ENCODE measurements at places on chromosomes 12 and 14.

GRCh38 chr12:81141217-81141616 is 63.3 kb downstream of the ACSS3 start:
- no peak for DNase-seq

DNA sequence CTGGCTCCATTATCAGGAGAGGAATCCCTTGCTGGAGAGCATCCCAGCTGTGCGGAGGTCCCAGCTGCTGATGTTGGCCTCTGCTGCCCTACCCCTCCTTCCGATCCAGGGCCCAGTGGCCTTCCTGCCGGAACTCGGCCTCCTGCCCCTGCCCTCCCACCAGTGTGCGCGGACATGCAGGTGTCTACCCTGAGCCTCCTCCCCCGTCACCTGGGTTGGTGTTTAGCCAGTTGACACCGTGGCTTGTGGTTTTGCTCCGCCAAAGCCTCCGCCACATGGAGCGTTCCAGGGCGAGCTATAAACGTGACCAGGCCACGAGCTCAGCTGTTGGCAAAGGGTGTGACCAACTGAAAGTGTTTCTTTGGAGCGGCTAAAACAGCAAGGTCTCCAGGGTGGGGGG is 1104.3 kb downstream of the BCL11B start:
- DNase-seq, result no peak

GRCh38 chr12:102571889-102572288 is 91.5 kb upstream of the IGF1 start:
- no peak for DNase-seq

GRCh38 chr14:71243697-71244096 is 336.4 kb downstream of the PCNX1 start:
- DNase-seq, result no peak

GRCh38 chr14:52950898-52951680 is at the start of gene FERMT2:
FERMT2 (minus strand) TSS chr14:52951050; CDS start chr14:52950568, 482 bp downstream.
- no peak for DNase-seq

GRCh38 chr12:121796855-121797751 is 3.6 kb upstream of the RHOF start:
- DNase-seq, result no peak

DNA sequence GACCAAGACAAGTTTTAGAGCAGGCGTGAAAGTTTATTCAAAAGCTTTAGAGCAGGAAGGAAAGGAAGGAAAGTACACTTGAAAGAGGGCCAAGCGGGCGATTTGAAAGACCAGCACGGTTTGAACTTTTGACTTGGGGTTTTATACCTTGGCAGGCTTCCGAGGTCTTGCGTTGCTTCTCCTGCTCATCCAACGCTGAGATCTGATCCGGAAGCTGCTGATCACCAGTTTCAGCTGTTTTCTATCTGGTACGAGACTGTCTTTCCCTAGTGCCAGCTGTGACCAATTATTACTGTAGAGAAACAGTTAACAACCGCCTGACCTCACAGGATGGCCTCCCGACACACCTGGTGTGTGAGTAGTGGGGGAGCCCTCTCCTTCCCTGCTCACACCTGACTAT is 20.6 kb upstream of the SNRPF start:
- no peak for DNase-seq

DNA sequence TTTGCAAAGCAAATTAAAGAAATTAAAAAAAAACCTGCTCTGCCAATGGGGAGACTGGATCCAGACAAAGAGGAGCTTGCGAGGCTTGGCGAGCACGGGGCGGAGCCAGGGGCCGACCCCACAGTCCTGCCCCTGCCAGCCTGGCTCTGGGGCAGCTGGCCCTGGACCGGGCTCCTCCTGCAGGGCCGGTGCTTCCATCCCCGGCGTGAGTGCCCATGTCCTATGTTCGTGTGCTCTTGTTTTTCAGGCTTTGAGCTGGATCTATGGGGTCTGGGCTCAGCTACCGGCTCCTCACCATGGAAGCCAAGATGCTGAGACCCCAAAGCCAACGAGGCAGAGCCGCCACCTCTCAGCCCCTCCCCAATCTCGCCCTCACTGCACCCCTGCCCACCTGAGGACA is 176.8 kb downstream of the KIF26A start:
- no peak for DNase-seq

- no peak for DNase-seq
Observed at GRCh38 chr14:75909630-75910029, 72.2 kb downstream of the TGFB3 start.

- no peak for DNase-seq
Observed at GRCh38 chr12:58583529-58583928, 336.8 kb downstream of the LRIG3 start.

DNA sequence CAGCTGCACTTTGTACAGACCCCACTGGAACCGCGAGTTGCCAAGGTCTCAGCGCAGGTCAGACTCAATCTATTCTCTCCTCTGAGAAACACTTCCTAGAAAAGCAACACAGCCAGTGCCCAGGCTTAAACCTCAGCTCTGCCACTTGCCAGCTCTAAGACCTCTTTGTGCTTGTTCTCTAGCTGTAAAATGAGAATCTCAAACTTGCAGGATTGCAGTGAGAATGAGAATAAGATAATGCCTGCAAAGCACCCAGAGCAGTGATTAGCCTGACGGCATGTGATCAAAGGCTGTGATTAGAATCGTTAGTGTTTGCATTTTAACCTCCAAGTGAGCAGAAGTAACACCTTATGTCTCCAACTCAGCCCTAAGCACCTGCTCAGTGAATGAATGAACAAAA is 21.3 kb downstream of the ANO2 start:
- DNase-seq, result no peak

DNA sequence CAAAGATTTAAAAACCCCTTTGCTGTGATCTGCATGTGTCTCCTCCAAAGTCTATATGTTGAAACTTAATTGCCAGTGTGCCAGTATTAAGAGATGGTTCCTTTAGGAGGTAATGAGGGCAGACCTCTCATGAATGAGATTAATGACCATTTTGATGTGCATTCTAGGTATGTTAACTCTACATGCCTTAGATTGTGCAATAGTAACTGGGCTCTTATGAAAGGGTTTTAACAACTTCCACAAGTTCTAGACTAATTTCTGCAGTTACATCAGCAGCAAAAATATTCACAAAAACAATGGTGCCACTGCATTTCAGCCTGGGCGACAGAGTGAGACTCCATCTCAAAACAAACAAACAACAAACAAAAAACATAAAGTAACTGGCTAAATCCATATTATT is 3.8 kb upstream of the TAS2R10 start:
- no peak for DNase-seq

DNA sequence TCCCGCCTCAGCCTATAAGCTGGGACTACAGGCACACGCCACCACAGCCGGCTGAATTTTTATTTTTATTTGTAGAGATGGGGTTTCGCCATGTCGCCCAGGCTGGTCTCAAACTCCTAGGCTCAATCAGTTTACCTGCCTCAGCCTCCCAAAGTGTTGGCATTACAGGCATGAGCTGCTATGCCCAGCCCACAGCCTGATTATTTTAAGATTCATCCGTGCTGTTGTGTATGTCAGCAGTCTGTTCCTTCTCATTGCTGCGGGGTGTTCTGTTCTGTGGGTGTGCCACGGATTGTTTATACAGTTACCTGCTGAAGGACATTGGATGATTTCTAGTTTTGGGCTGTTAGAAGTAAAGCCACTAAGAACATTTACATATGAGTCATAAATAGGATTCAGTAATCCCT is 9.6 kb upstream of the EP400 start:
- DNase-seq, result no peak

- DNase-seq, result no peak
Observed at GRCh38 chr12:113186666-113187325, 1.3 kb downstream of the RITA1 start.

- DNase-seq, result no peak
Observed at GRCh38 chr14:50103558-50103957, 12.8 kb downstream of the VCPKMT start.

DNA sequence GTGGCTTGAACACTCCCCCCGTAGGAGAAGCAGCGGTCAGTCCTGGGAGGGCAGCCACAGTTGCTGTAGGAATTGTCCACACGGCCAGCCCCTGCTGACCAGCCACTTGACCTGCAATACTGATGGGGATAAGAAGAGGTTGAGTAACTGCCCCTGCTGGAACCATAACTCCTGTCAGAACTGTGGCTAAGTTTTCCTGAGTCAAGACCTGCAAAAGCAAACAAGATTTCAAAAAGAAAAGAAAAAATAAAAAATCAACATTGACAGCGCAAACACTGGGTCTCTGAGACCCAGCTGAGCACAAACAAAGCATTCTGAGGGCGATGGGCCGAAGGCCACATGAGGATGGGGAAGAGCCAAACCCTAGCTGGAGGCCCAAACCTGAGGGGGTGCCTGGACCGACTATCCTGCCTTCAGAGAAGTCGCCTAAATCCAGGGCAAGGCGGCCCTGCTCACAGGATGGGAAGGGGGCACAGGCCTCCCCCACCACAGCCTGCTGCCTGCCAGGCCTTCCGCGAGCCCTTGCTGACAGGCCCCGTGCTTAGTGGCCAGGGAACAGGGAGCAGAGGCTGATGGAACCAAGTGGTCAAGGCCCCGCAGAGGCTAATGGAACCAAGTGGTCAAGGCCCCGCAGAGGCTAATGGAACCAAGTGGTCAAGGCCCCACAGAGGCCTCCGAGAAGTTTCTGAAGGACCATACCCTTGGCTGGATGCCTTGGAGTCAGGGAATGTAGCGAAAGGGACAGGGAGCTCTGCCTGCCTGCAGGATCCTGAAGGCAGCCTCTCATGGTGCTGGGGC is 19.1 kb downstream of the POU6F1 start:
- no peak for DNase-seq

DNA sequence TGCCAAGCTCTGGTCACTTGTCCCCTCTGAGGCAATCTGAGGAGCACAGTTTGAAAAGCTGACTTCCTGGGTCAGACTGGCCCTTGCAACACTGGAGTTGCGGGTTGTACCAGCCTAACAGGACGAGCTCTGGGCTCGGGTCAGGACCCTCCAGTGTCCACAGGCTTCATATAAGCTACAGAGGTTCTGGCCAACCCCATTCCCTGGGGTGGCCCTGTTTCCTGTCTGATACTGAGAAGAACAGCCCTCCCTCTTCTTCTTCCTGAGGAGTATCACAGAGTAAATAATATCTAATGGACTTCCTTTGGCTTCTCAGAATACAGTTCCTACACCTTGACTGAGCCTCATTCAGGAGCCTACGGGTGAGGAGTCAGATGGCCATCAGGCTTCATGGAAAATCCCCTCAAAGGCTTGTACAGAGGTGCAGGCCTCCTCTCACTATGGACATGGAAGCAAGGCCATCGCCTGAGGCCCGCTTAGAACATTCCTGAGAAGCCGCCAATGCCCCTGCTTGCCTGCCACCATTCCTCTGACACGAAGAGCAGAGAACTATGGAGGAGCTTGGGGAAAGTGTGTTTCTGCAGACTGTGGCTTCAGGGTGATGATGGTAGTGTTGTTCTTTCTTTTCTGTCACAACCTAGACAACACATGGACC is 28.5 kb upstream of the ANO2 start:
- no peak for DNase-seq

GRCh38 chr12:84822525-84822924 is 90.1 kb downstream of the SLC6A15 start:
- no peak for DNase-seq

- DNase-seq, result no peak
Observed at GRCh38 chr14:90603841-90604240, 207.0 kb downstream of the CALM1 start.

DNA sequence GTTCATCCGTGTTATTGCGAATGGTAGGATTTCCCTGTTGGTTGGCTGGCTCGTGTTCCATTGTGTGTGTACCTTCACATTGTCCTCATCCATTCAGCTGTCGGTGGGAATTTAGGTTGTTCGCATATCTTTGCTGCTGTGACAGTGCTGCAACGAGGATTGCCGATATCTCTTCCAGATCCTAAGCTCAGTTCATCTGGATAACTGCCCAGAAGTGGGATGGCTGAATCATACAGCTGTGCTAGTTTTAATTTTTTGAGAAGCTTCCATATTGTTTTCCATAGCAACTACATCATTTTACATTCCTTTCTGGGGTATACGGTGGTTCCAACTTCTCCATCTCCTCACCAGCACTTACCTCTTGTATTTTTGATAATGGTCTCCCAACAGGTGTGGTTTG is 292.8 kb upstream of the SFSWAP start:
- DNase-seq, result no peak

DNA sequence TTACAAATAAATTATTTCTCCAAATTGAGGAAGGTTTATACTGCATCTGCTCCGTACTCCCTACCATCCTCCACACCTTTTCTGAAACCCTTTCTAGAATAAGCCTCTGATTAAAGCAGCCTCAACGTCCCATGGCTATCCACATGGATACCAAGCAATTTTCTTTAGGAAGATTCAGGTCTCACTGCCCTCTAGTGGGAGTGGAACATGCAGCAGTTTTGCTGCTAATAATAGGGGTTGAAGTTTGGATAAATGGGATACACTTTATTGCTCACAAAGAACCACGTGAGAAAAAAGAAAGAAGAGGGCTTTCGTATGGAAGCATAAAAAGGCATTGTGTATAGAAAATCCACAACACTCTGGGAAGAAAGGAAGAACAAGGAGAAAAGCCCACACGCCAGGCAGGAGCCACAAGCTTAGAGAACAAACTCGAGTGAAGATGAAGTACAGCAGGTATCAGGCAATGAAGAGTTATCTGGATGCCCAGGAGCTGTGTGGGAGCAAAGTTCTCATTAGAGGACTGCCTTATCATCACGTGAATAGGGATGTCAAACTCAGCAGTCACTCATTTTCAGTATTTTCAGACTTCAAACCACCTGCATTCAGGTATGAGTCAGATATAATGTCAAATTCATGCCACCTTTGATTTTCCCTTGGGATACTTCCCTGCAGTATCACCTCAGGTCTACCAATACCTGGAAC is 45.8 kb downstream of the CCER1 start:
- no peak for DNase-seq

DNA sequence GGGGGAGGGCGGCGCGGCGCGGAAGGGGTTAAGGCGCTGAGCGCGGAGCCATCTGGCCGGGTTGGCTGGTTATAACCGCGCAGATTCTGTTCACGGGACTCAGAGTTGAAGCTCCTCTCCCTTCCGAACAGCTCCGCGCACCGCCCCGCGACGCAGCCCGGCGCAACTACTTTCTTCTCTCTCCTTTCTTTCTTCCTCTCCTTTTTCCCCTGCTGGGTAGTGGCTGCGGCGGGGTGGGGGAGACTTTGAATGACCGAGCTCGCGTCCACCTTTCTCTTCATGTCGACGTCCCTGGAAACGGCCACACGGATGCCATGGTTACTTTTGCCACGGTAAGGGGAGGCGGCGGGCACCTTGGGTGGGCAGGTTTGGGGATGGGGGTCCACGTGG is at the start of gene NTF3:
NTF3 (plus strand) TSS at position 98 of the 390 bp plus-strand sequence; CDS start at position 315, 217 bp downstream.
- DNase-seq, result no peak

GRCh38 chr12:92745856-92746550 is 43.2 kb downstream of the PLEKHG7 start:
- DNase-seq, result no peak

All from SIG-M5 (cell line).